ENCODE measurements at places on chromosomes 2 and 18.

DNA sequence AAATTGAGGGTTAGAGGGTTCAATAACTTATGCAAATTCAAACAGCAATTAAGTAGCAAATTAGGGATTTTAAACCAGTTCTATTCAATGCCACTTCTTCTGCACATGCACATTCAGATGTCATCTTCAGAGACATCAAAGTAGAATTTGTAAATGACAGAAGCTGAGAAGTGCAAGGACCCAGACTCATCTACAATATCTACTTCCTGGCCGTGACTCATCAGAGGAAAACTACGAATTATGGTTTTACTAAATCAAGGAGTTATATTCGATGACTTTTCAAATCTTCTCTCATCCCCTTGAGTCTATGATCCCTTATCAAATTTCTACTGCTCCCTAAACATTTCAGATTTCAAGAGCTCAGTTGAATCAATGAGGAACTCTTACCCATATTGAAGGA is 20.0 kb upstream of the STAT4 start:
- DNase-seq: no peak

- DNase-seq: no peak
Observed at GRCh38 chr2:241379481-241380480, 23.7 kb downstream of the FARP2 start.

GRCh38 chr18:41315134-41315533 is 639.9 kb upstream of the PIK3C3 start:
- DNase-seq: no peak

DNA sequence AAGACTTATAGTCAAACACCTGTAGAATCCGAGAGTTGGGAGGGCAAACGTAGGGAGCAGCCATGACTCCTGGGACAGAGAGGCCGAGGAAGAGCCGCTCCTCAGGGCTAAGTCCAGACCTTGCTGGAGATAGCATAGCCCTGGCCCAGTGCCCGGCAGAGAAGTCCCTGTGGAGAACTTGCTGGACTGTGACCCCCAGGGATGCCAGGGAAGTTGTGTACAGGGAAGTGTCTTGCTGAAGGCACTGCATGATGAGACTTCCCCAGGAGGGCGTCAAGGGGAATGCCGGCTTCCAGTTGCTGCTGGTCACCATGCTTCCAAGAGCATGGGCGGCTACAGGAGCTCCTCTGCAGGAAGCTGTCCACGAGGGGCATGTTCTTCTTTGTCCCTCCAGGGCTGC is 8.6 kb upstream of the CNDP1 start:
- DNase-seq: no peak

GRCh38 chr2:72859831-72860262 is 27.4 kb upstream of the SPR start:
- no peak for DNase-seq

GRCh38 chr18:55576001-55576400 is 12.0 kb downstream of the TCF4 start:
- DNase-seq: no peak

DNA sequence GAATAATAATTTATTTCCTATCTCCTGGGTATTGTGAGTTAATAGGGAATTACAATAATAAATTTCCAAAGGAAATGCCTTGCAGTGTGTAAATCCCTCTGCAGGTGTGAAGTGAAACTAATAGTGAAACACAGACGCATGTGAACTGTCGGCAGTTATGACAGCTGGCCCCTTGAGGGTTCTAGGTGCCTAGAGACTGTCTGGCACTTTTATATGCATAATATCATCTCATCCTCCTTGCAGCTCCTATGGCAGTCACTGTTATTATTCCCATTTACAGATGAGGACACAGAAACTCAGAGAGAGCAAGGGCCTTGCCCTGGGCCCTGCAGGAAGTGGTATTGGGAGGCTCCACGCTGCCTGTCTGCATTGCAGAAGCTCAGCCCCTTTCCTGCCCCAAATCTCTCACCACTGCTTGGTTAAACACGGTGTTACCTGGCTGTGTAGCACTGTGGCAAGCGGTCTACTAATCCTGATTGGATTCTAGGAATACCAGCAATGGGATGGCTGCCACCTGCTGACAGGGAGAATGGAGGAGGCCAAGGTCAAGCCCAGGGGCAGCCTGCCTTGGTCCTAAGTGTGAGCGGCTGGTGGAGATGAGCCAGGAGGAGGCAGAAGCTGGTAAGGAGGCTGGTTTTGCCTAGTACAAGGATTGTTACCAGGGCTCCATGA is 32.8 kb upstream of the ACKR3 start:
- no peak for DNase-seq

DNA sequence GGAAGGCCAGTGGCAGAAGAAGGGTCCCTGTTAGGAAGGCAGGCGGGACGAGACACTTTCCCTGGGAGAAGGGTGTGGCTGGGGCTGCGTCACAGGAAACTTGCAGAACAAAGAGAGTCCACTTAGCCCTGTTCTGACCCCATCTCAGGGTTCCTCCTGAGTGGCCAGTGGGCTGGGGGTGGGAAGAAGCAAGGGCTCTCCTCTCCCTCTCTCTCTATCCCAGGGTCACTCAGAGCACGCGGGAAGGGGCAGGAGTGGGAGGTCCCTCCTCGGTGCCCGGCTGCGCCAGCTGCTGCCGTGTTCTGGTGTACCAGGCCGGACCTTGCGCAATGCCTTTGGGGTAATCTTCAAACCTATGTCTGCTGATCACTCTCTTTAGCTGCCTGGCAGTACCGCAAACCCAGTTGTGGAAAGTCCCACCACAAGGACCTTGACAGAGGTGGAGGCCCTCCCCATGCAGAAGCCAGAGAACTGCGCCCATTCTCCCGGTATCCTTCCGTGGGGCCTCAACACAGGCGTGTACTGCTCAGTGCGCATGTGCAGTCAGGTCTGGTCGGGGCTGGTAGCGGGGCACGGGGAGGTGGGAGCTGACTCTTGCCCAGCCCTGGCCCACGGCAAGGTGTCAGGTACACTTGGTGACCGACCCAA is 47.8 kb upstream of the ST3GAL5 start:
- DNase-seq: no peak

GRCh38 chr2:11547912-11548497 is 14.2 kb downstream of the GREB1 start:
- DNase-seq: no peak

DNA sequence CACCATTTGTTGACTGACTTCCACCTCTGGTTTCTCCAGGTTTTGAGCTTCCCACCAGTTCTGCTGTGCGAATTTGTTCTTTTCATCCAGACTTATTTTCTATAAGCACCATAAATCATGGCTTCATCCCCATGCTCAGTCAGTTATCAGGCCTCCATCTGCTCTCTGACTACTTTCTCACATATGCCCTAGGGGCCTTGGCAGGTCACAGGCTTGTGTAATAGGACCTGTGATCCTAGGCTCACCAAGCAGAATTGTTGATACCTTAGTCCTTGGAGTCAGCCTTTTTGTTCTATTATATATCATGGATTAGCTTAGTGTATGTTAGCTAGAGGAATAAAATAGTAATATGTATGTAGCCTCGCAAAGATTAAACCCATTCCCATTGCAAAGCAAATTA is 284.2 kb upstream of the TANK start:
- DNase-seq: no peak

- no peak for DNase-seq
Observed at GRCh38 chr2:55804535-55804934, 110.9 kb upstream of the PNPT1 start.

DNA sequence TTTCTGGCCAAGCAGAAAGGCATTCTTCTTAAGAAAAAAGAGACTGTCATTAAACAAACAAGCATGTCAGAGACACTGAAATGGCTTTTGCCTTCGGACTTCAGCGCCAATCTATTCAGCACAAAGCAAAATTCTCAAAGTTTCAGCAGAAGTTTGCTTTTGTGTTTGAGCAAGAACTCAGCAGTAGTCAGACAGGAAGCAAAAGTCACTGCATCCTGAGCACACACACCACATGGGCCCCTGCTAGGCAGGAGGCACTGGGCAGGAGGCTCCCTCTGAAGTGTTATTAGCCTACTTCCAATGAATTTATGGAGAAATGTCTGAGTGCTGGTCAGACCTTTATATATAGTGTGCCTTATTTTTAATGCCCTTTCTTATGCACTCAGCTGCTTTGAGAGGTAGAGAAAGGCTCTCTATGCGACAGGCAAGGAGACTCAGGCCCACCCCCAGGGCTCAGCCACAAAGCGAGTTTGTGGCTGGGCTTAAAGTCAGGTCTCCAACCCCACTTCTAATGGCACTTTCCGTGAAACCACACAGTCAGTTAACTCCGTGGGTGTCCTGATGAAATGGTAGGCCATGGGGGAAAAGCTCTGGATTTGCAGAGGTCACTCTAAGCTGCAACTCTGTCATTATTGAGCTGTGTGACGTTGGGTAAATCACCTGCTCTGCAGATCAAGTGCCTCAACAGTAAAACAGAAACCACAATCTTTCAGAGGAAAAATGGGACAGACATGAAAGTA is 161.0 kb upstream of the TMEM200C start:
- no peak for DNase-seq

- no peak for DNase-seq
Observed at GRCh38 chr18:5693699-5694294, 150.0 kb upstream of the EPB41L3 start.

GRCh38 chr18:12843420-12844350 is 40.4 kb downstream of the PTPN2 start:
- DNase-seq: no peak

DNA sequence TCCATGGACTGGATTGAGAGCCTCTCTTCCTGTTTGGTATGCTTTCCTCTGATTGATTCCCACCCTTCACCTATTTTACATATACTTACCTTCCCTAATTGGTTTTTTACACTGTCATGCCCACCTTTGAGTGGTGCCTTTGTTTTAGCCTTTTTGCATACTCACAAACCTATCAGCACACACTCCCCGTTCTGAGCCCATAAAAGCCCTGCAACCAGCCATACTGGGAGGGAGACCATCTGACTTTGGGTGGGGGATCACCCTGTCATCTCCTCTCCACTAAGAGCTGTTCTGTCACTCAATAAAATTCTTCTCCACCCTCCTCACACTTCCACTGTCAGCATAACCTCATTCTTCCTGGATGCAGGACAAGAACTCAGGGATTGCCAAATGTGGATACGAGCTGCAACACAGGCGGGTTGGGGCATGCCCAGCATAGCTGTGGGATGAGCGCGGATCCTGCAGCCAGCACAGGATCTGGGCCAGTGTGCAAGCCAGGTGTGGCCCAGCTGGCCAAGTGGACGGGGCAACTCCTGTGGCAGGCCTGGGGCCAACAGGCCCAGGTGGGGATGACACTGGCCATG is 9.4 kb upstream of the MOB1A start:
- DNase-seq: no peak

GRCh38 chr18:44945888-44946401 is 265.3 kb downstream of the SETBP1 start:
- no peak for DNase-seq

DNA sequence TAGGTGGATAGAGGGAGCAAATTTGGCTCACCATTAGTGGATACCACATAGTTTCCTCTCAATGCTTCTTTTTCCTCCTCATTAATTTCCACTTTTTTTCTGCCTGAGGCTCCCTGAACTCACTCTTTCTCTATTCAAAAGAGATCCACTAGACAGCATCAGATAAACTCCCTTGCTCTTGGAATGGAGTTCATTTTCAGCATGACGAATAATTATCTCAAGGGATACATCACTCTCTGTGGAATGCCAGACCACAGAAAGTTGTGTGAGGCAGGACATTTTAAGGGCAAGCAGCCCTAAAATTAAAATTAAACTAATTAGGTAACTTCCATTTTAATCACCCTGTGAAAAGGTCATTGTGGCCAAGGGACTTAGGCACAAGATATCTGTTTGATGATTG is 1920.1 kb upstream of the CELF4 start:
- DNase-seq: no peak

- DNase-seq: no peak
Observed at GRCh38 chr2:72895759-72896281, 8.6 kb downstream of the SPR start.

DNA sequence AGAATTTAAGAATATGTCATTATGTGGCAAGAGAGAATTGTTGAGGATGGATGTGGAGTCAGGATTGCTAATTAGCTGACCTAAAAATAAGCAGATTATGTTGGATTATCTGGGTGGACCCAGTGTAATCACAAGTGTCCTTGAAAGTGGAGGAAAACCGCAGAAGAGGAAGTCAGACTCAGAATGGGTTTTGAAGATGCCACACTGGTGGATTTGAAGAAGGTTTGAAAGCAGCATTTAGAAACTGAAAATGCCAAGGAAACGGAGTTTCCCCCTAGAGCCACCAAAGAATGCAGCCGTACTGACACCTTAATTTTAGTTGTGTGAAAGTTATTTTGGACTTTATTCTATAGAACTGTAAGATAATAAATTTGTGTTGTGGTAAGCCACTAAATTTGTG is 41.6 kb upstream of the DPP10 start:
- DNase-seq: no peak

GRCh38 chr18:52715421-52715820 is 375.4 kb downstream of the DCC start:
- no peak for DNase-seq

GRCh38 chr18:56322406-56322805 is 316.0 kb downstream of the TXNL1 start:
- no peak for DNase-seq

GRCh38 chr18:12257996-12258718 is 4.0 kb downstream of the CIDEA start:
- no peak for DNase-seq

DNA sequence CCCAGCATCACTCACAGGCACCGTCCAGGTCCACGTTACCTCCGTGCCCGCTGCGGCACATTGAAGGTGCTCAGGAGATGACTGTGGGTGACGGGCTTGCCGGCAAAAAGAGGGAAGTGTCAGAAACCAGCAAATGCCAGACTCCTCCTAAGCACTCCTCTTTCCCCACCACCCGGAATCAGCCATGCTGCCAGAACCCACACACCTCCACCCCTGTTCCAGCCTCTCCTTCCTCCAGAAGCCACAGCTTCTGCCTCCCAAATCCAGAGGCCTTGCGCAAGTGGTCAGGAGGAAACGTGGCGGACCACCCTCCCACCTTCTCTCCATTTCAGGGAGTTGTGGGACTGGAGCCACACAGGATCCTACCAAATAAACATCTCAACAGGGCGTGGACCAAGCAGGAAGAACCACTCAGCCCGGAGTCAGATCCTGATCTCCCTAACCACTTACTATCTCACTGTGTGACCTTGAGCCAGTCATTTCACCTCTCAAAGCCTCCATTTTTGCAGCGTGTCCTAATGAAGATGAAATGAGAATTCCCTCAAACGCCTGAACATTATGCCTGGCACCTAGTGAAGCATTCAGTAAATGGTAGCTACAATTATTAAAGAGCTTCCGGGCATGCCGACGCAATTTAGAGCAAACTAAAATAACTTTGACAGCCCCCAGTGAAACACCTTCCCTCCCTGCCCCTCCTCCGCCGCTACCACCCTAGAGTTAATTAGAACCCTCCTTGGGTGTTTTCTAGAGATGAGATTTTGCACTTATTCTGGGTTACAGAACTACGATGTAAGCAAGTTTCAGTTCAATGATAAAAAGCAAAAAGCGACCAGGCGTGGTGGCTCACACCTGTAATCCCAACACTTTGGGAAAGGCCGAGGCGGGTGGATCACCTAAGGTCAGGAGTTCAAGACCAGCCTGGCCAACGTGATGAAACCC is 32.9 kb downstream of the SMAD7 start:
- no peak for DNase-seq

- no peak for DNase-seq
Observed at GRCh38 chr2:84801811-84802210, 79.1 kb downstream of the TRABD2A start.

Data from cortex of kidney (tissue), 1 donor.